Stimulated activated CD4-positive, alpha-beta T cell treated with anti-CD3 and anti-CD28 coated beads, Interleukin-15, amount 100 ng/mL, for 1 hour (primary cell): ENCODE measurements at places on chromosomes 1 and 21.

- no peak for DNase-seq
Observed at GRCh38 chr1:95865769-95866168, 631.8 kb downstream of the RWDD3 start.

DNA sequence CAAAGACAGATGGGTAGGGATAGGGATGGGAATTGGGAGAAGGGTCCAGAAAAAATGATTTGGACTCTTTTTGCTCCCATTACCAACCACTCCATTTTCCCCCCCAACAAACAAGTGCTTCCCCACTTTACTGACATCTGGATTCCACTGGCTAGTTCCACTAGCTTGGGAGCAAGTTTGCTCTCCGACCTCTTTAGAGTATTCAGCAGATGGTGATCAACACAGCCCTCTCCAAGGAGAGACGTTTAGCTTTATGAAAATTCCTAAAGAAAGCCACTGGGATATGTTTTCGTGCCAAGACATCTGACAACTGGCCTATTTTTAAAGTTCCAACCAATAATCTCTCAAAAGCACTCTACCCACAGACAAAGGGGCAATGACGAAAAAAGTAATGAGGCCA is 50.3 kb downstream of the ITPKB start:
- no peak for DNase-seq

GRCh38 chr1:201673915-201674314 is 135.0 kb downstream of the NAV1 start:
- no peak for DNase-seq

- DNase-seq = no peak
Observed at GRCh38 chr1:243580072-243580471, 270.0 kb downstream of the AKT3 start.

DNA sequence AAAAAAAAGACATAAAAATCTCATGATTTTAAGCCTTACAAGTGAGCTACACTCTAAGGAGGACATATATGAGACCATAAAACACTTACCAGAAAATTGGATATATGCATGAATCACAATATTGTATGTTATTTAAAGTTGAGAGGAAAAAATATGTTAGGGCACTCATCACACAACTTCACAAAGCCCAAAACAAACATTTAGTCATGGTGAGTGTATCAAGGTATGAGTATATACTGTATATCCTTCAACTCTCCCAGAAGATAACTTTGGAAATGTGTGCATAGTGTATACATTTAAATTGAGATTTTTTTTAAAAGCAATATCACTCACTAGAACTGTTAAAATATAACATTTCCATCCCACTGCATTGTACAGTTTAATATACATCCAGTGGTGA is 259.3 kb downstream of the SRGAP2C start:
- no peak for DNase-seq

DNA sequence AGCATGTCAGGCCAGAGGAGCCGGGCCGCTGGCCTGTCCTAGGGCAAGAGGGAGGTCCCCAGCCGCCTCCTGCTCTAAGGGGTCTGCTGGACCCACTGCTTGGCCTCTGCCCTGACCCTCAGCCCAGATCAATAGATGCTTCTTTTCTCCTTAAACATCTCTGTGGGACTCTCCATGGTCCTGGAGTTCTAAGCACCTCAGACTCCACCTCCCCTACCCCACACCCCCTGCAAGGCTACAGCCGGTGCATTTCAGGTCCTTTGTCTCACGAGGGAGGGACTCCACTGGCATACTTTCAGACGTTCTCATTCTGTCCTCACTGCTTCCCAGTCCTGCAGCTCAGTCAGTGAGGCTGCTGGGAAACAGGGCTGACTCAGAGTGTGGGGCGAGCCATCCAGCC is 11.0 kb downstream of the CNTN2 start:
- DNase-seq = no peak
